Hepatocyte (in vitro differentiated cells): ENCODE measurements at places on chromosomes 6 and 20. TPM values are rescaled to one million over a fixed set of nuclear protein-coding genes. Genes with fewer than 3 reads are reported as not detected.
A peak's percentile ranks its signal among the peaks of the same experiment; 100 is the strongest.

The C2 gene
- total RNA-seq = 46.3 and 48.3 TPM in 2 replicates

GRCh38 chr6:107625264-107625663 is 135.3 kb downstream of the SOBP start:
- no peak for DNase-seq

The PROKR2 gene
- total RNA-seq = not detected in 2 replicates

GRCh38 chr6:126959765-126960164 is 158.7 kb upstream of the RSPO3 start:
- DNase-seq = no peak

- DNase-seq = no peak
Measured at GRCh38 chr6:130119211-130119610, 100.8 kb downstream of the L3MBTL3 start.

DNA sequence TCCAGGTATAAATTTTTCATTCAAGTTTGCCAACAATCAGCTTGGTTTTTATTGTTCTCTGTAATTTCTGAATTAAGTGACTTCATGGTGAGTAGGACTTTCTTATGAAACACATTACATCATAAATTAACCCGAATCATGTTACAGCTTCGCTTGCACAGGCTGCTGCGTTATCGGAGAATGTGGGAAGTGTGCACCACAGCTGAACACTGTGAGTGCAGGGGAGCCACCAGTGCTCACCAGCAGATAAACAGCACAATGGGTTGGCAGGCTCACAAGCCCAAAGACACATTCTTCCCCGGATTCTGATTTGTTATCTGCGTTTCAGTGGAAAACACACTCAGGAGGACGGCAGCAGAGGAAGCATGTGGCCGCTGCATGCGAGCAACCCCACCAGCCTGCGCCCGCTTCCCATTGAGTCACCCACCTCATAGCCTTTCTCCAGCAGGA is 121.1 kb downstream of the GMDS start:
- no peak for DNase-seq

The EIF6 gene
- total RNA-seq = 108 and 112 TPM in 2 replicates

GRCh38 chr6:121393731-121394505 is 41.5 kb upstream of the GJA1 start:
- DNase-seq = no peak

DNA sequence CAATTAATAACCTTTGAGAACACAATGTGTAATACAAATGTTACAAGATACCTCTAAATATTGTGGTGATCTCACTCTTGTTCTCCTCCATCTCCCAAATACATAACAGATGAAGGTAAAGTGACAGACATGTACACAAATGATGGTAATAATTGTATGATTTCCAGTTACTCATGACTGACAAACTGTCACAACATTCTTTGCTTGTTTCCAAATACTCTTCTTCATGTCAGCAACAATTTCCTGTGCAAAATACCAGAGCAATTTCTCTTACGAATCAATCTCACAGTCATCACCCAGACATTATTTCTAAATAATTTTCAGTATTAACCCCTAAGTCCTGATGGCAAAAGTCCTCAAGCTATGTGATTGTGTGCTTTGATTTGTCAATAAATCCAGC is 92.9 kb downstream of the RPS12 start:
- DNase-seq = no peak

DNA sequence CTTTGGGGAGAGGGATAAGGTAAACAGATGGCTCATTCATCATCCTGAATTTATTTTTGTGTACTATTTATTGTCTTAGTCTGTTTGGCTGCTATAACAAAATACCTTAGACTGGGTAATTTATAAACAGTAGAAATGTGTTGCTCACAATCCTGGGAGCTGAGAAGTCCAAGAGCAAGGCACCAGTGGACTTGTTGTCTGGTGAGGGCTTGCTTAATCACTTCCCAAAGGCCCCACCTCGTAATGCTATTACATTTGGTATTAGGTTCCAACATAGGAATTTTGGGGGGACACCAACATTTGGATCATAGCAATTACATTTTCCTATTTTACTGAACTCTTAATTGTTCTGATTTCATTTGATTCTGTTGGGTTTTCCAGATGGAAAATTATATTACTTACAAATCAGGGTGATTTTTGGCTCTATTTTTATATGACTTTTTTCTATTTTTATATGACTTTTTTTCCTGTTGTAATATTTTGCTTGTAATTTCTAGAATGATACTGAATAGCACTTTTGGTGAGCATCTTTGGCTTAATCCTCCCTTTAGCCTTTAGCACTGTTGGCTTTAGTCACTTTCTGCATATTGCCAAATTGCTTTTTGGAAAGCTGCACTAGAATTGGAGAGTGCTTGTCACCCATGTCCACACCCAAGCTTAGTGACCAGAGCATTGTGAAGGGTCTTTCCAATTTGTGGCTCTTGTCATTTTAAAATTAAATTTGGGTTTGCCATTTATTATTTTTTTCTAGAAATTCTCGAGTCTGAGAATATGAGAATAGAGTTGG is 43.7 kb upstream of the TULP4 start:
- DNase-seq = no peak

The LST1 gene
- not detected in 2 replicates for total RNA-seq

The RIN2 gene
- 33.4 and 39.0 TPM in 2 replicates for total RNA-seq

The TP53TG5 gene
- total RNA-seq = not detected in 2 replicates

DNA sequence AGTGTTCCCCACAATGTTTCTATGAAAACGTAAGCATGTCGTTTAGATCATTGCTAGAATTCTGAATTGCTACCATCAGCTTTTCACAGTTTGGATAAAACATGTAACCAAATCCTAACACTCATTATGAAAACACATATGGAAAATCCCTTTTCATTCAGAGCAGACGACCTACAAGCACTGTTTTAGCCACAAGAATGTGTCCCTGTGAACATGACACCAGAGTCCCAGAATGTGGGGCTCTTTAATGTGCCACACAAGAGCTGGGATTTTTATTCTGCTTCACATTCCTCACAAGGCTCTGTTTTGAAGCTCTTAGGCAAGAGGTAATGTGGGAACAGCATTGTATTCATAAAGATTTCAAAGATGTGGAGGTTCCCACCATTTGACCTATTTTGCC is 141.1 kb upstream of the CITED2 start:
- DNase-seq = no peak

- peak; percentile 83 for DNase-seq
Measured at GRCh38 chr6:46781478-46782378, 11.5 kb upstream of the MEP1A start.

GRCh38 chr6:30494291-30494861 is 5.1 kb downstream of the HLA-E start:
- DNase-seq = no peak

DNA sequence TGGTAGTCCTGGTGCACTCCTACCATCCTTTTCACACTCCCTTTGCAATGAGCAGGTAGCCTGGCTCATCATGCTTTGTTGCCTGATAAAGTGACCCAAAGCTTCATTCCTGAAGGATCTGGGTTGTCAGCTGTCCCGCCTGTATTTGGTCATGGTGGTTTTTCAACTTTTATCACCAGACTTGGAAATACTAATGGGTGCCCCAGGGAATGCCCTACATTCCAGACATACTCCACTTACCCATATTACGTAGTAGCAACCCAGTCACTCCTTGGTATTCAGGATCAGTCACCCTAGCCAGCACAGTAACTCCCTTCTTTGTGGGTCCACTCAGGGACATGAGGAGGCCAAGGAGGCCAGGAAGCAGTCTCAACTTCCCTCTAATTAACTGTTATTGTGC is 199.2 kb downstream of the MAFB start:
- no peak for DNase-seq

The ADAM33 gene
- 14.8 and 18.9 TPM in 2 replicates for total RNA-seq

DNA sequence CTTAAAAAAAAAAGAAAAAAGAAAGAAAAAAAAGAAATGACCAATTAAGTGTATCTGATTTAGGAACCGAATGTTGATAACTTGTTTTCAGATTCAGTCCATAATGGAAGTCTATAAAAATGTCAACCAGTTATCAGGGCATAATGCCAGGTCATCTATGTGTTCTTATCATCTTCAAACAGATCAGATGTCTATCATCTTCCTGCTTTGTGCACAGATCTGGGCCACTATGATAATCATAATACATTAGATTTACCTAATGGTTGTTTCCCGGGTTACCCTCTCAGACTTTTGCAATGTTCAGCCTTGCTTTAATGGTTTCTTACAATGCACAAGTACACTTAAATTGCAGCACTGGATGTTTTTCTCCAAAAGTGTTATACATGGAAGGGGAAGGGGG is 100.6 kb downstream of the NKAIN2 start:
- DNase-seq = no peak

DNA sequence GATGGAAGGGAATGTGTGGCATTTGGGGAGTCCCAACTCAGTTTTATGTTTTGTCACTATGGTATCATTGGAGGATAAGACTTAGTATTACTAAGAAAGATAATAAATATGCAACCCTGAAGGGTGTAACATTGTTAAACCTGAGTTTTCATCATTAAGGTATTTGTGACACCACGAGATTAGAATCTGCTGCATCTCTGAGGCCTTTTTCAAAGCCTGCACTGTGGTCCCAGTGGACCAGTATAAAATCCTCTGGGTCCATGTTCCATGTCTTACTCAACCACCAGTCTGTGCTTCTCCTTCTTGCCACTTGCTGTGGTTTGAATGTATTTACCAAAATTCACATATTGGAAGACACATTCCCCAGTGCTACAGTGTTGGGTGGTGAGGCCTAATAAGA is 130.6 kb downstream of the TBX18 start:
- DNase-seq = no peak

The MROH8 gene
- total RNA-seq = 1.9 and 3.9 TPM in 2 replicates

GRCh38 chr6:110541701-110542309 is 65.4 kb upstream of the SLC22A16 start:
- DNase-seq = no peak

The C6orf118 gene
- total RNA-seq = not detected in 2 replicates

DNA sequence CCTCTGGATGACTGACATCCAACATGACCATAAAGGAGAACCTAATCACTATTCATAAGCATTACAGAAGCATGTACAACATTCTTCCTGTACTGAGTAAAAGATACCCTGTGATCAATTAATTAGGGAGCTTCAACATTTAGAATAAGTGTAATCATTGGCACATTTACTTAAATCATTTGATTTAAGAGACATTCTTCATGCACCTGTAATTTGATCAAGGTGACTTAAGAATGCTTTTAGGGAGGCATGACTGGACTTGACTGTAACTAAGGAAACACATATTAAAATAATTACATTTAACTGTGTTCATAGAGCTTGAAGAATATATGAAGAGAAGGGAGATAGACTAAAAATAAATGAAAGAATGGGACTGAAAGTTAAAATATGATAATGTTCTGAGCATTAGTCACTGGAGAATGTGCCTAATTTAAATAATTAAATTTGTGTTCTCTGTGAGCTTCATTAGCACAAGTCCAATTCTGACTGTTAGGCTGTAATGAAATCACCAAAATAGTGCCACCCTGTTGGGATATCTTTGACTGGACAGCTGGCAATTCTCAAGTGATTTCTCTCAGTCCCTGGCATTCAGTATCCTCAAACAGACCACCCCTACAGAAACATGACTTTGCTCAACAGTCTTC is 295.5 kb upstream of the ADGRB3 start:
- no peak for DNase-seq
